ENCODE measurements at places on chromosomes 7 and 10. TPM values are rescaled to one million over a fixed set of nuclear protein-coding genes. Genes with fewer than 3 reads are reported as not detected.

DNA sequence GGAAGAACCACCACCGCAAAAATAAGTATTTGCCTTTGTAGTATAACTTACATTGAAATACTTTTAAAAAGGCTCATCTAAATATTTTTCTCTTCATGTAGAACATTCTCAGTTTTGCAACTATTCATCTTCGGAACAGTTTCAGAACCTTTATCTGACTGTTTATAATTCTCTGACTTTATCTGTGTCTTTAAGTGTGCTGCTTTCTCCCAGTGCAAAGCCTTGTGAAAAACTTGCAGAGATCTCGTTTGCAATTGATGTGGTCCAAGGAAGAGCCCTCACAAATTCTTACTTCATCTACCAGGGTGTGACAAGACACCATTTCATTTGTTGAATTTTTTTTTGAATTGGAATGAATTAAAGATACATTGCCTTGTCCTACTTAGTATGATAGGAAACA lies 186.4 kb downstream of the DKK1 start:
- no peak for DNase-seq

- no peak for DNase-seq
Observed at GRCh38 chr10:80168162-80168511, 35.6 kb downstream of the PLAC9 start.

DNA sequence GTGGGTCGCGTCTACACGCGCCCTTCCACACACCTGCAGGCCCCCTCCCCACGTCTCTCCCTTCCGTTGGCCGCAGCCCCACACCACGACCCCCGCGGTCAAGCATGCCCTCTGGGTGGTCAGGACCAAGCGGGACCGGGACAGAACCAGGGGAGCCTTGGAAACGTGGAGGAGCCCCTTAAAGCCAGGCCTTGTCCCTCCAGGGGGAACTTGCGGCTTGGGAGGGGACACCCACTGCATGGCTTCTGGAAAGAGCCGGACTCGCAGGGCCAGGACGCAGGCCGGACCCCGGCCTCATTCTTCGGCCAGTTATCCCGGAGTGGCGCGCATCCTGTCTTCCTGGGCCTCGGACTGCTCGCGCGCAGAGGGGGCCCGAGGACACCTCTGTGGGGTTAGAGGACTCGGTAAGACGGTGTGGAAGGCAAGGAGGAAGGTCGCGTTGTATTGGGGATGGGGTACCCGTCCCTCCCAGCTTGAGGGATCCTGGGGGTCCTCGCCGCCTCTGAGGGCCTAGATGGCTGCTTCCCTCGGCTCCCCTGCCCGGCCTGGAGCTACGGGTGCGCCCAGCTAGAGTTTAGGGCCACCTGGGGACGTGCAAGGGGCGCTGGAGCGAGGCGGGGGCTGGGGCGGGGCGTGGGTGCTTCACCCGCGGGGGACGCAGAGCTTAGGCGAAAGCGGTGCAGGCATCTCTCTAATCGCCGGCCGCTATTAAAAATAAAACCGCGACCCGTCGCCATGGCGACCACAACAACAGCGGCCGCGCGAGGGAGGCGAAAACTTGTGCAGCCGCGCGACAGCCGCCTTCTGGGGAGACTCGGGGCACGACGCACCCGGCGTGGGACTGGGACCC lies 1.8 kb upstream of the PDGFA start:
- DNase-seq: peak; percentile 67

DNA sequence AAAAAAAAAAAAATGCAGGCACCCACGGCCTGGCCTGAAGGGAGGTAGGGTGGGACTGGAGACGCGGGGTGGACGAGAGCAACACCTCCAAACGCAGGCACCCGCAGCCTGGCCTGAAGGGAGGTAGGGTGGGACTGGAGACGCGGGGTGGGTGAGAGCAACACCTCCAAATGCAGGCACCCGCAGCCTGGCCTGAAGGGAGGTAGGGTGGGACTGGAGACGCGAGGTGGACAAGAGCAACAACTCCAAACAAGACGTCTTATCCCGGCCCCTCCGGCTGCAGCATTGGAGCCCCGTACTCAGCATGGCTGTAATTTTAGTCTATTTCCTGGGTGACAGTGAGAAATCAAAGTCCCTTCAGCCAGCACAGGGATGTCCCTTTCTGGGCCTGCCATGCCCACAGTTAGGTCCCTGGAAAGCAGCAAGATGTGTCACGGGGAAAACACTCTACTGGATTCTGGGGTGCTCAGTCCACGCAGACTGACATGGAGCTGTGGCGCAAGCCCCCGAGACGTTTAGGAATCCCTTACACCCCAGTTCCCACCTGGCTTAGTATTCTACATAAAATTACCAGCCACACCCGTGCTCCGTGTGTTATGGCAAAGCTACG lies 119.9 kb downstream of the WDR37 start:
- DNase-seq: no peak

- no peak for DNase-seq
Observed at GRCh38 chr10:60654813-60655464, 123.3 kb upstream of the CDK1 start.

- no peak for DNase-seq
Observed at GRCh38 chr7:157712666-157713235, 375.9 kb downstream of the DNAJB6 start.

DNA sequence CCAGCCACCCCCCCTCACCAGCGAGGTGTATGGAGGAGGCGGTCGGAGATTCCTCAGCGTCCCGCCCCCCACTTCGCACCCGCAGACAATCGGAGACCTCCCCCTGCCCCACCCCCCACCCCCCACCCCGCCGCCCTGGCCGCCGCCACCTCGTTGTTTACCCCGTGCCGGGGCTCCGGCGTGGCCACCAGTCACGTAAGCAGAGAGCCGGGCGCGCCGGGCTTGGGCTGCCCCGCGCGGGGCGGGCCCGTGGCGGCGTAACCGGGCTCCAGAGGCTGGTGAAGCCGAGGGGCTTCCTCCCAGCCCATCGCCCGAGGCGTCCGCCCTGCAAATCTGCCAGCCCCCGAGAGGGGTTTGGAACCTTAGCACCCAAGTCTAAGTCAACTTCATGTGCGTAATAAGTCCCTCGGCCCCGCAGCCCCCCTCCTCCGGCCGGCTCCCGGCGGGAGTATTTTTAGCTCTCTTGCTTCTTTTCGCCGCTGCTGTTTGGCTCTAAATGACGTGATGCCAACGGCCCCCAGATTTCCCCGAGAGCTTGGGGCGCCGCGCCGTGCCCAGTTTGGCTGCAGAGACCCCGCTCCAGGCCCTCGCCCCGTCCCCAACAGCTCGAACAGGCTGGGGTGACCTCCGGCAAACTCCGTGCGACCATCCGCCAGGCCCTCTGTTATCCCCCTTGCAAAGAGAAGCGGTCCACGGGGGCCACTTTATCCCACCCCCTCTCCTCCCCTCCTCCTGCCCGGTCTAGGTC lies 2.7 kb downstream of the MXI1 start:
- no peak for DNase-seq

GRCh38 chr10:117360016-117360415 lies 15.2 kb downstream of the PDZD8 start:
- no peak for DNase-seq

- DNase-seq: no peak
Observed at GRCh38 chr10:34139559-34139958, 675.5 kb downstream of the PARD3 start.

LIPJ gene
- polyA plus RNA-seq: 0.41 TPM

GRID2IP gene
- 1.2 TPM for polyA plus RNA-seq

BAIAP2L1 gene
- polyA plus RNA-seq: 23.8 TPM

MINDY3 gene
- polyA plus RNA-seq: 59.7 TPM
